ENCODE measurements at places on chromosomes 2 and 18.
A peak's percentile ranks its signal among the peaks of the same experiment; 100 is the strongest.

GRCh38 chr2:48855142-48855541 is 99.6 kb upstream of the LHCGR start:
- no peak overlapping the region for H3K27ac ChIP-seq
- no peaks in the 10 kb centered on the region for H3K4me1 ChIP-seq
- no peaks in the 10 kb centered on the region for H3K27me3 ChIP-seq
- H3K36me3 ChIP-seq = no peaks in the 10 kb centered on the region

DNA sequence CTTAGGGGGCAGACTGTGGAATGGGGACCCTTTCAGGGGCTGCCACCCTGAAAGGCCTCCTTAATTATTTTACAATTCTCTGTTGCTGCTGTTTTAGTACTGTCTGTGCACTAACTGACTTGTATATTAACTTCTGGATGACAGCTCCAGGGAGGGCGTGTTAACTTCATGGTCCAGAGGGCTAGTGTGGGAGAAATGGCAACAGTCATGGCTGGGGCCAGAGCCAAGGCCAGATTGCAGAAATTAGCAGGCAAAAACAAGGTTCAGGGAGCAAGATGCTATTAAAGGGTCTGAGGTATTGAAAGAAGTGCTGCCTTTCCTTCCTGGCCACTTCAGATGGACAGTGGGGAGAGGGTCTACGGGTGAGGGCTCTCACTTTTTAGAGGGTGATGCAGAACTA is 9.1 kb downstream of the WIPF1 start:
- H3K27me3 ChIP-seq = no peaks in the 10 kb centered on the region
- no peak overlapping the region for H3K27ac ChIP-seq
- peaks cover 16% of the 10 kb centered on the region for H3K4me1 ChIP-seq
- no peak for DNase-seq

DNA sequence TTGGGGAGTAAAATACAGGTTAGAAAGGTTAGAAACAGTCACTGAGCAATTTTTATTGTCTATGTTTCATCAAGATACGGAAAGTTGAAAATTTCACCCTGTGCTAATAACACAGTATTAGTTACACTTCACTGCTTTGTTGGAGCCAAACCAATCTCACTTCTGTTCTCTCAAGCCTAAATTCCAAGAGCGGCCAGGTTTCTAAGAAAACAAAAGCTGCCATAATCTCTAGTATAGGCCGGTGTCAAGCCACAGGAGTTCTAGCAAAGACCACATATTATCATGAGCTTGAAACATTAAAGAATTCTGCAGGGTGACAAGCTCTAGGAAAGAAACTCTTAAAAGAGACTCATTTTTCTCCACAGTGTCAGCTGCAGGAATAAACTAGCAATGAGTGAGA is 128.7 kb downstream of the TXNL1 start:
- DNase-seq = no peak
- no peaks in the 10 kb centered on the region for H3K27me3 ChIP-seq
- H3K27ac ChIP-seq = no peak overlapping the region
- H3K4me3 ChIP-seq = no peak overlapping the region
- H3K36me3 ChIP-seq = no peaks in the 10 kb centered on the region

- H3K4me3 ChIP-seq = no peak overlapping the region
- no peaks in the 10 kb centered on the region for H3K36me3 ChIP-seq
- peaks cover 21% of the 10 kb centered on the region for H3K4me1 ChIP-seq
- H3K27ac ChIP-seq = no peak overlapping the region
Measured at GRCh38 chr2:150482667-150483400, 4.6 kb downstream of the RND3 start.

DNA sequence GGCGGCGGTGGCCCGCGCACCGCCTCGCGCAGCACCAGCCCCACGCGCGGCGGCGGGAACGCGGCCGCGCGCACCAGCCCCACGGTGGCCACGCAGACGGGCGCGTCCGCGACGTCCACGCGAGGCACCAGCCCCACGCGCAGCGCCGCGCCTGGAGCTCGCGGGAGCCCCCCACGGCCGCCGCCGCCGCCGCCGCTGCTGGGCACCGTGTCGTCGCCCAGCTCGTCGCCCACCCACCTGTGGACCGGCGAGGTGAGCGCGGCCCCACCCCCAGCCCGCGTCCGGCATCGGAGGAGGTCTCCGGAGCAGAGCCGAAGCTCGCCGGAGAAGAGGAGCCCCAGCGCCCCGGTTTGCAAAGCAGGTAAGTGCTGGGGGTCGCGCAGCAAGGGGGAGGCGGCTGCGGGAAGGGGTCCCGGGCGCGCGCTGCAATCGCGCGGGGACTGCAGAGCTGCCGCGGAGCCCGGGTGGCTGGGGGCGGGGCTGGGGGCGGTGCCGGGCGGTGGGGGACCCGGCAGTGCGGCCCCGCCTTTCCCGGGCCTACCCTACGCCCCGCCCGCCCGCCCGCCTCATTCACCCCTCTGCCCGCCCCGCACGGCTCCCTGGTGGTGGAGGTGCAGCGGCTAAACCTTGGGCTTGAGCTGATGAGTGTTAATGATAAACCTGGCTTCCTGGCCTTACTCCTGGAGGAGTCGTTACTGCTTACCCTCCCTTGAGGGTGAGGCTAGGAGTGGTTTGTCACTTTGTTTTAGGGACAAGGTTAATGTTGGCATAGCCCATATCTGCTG is 851 bp downstream of the FAM117B start:
- H3K27me3 ChIP-seq = no peaks in the 10 kb centered on the region
- H3K36me3 ChIP-seq = no peaks in the 10 kb centered on the region
- H3K4me3 ChIP-seq = peak overlapping the region; percentile 94
- no peaks in the 10 kb centered on the region for H3K4me1 ChIP-seq
- peak overlapping the region; percentile 88 for H3K27ac ChIP-seq

DNA sequence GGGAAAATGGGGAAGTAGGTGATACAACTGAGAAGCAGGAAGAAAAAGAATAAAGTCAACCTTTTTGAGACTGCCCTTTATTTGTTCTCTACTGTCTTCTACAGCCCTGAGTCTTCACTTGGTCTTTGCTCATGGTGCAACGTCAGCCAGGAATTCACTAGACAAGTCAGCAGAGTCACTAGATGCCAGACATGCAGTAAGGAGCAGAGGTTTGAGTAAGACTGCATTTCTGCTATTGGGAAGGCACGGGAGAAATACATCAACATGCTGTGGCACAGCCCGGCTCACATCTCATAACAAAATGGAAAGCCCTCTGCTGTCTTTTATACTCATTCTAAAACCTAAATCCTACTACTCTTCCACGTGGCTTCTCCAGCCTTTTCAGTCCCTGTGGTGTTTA is 67.1 kb downstream of the PRELID3A start:
- no peaks in the 10 kb centered on the region for H3K27me3 ChIP-seq
- DNase-seq = no peak
- H3K36me3 ChIP-seq = no peaks in the 10 kb centered on the region
- no peak overlapping the region for H3K27ac ChIP-seq
- no peaks in the 10 kb centered on the region for H3K4me1 ChIP-seq
- no peak overlapping the region for H3K4me3 ChIP-seq

GRCh38 chr18:69308619-69309018 is 92.1 kb upstream of the DOK6 start:
- H3K27ac ChIP-seq = no peak overlapping the region
- H3K36me3 ChIP-seq = no peaks in the 10 kb centered on the region
- no peaks in the 10 kb centered on the region for H3K4me1 ChIP-seq

GRCh38 chr2:119494163-119494790 is 30.0 kb downstream of the SCTR start:
- H3K27me3 ChIP-seq = no peaks in the 10 kb centered on the region
- H3K36me3 ChIP-seq = no peaks in the 10 kb centered on the region
- no peak for DNase-seq
- peaks cover 5% of the 10 kb centered on the region for H3K4me1 ChIP-seq

GRCh38 chr18:58364876-58365528 is 263.9 kb downstream of the ALPK2 start:
- H3K27ac ChIP-seq = no peak overlapping the region
- no peaks in the 10 kb centered on the region for H3K36me3 ChIP-seq
- H3K4me3 ChIP-seq = no peak overlapping the region
- no peaks in the 10 kb centered on the region for H3K27me3 ChIP-seq
- no peak for DNase-seq
- H3K4me1 ChIP-seq = peaks cover 21% of the 10 kb centered on the region

DNA sequence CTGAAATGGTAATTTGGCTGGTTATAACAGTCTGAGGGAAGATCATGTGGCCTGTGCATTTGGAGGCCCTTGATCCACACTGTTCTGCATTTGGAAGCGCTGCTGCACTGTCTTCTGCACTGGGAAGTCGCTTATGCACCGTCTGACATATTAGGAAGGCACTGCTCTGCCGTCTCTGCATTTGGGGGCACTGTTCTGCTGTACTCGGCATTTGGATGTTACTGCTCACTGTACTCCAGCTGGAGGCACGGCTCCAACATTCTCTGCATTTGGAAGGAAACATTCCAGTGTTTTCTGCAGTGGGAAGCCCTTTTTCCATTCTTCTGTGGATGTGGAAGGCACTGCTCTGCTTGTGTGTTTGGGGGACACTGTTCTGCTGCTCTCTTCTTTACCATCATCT is 9.6 kb upstream of the PROM2 start:
- no peaks in the 10 kb centered on the region for H3K27me3 ChIP-seq
- H3K27ac ChIP-seq = no peak overlapping the region

DNA sequence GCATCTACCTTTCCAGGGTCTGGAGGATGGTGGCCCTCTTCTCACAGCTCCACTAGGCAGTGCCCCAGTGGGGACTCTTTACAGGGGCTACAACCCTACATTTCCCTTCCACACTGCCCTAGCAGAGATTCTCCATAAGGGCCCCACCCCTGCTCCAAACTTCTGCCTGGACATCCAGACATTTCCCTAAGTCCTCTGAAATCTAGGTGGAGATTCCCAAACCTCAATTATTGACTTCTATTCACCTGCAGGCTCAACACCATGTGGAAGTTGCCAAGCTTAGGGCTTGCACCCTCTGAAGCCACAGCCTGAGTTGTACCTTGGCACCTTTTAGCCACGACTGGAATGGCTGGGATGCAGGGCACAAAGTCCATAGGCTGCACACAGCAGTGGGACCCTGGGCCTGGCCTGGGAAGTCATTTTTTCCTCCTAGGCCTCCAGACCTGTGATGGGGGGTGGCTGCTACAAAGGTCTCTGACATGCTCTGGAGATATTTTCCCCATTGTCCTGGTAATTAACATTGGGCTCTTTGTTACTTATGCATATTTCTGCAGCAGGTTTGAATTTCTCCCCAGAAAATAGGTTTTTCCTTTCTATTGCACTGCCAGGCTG is 53.7 kb upstream of the ST3GAL5 start:
- H3K4me3 ChIP-seq = no peak overlapping the region
- no peak overlapping the region for H3K27ac ChIP-seq
- H3K36me3 ChIP-seq = no peaks in the 10 kb centered on the region
- no peaks in the 10 kb centered on the region for H3K27me3 ChIP-seq

DNA sequence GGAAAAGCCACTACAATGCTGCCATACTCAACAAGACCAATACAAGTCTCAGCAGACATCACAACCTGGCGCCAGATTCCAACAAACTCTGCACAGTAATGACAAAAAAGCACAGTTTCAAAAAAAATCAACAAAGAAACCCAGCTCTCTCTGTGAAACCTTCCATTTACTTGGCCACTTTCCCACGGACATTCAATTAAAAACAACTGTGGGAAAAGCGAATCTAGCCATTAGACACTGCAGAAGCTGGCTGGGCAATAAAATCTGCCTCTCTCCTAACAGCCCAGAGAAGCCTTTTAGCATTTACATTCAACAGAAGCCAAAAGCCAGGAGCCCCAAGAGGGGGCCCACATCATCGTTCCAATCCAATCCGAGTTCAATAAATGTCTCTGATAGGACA is 128.9 kb downstream of the HDAC4 start:
- peaks cover 63% of the 10 kb centered on the region for H3K4me1 ChIP-seq
- no peaks in the 10 kb centered on the region for H3K36me3 ChIP-seq
- no peak overlapping the region for H3K27ac ChIP-seq
- H3K4me3 ChIP-seq = no peak overlapping the region

GRCh38 chr2:74530239-74531187 is 780 bp downstream of the HTRA2 start:
- peak overlapping the region; percentile 91 for H3K27ac ChIP-seq
- peaks cover 30% of the 10 kb centered on the region for H3K36me3 ChIP-seq
- DNase-seq = peak; percentile 42
- no peaks in the 10 kb centered on the region for H3K27me3 ChIP-seq
- H3K4me1 ChIP-seq = peaks cover 16% of the 10 kb centered on the region
- peak overlapping the region; percentile 97 for H3K4me3 ChIP-seq

DNA sequence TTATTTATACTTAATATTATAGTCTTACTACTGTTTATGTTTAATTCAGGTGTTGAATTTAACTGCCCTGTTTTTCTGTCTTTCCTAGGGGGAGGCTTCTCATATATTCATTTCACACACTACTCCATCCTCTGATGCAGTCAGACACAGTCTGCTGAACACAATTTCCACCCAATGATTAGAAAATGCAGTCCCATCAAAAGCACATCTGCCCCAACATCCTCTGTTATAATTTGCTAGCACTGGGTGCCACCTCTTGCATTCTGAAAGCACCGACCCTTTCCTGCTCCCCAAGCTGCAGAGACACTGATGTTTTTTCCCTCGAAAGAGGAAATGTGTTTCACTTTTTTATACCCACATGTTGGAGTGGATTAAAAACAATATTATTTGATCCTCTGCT is 474.7 kb downstream of the PID1 start:
- no peaks in the 10 kb centered on the region for H3K27me3 ChIP-seq
- no peaks in the 10 kb centered on the region for H3K4me1 ChIP-seq
- no peak overlapping the region for H3K4me3 ChIP-seq

DNA sequence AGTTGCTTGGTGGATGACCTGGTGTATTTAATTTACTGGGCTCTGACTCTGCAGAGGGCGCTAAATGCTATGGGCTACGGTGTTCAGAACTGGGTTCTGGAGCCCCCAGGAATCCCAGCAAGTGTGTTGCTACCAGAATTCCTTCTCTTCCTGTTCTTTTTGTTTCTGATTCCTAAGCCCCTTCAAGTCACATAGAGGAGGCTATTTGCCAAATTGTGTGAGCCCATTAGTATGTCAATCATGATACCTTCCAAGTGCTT is 358.2 kb upstream of the SPRED2 start:
- H3K4me1 ChIP-seq = peaks cover 38% of the 10 kb centered on the region
- no peaks in the 10 kb centered on the region for H3K27me3 ChIP-seq
- H3K4me3 ChIP-seq = no peak overlapping the region
- H3K36me3 ChIP-seq = no peaks in the 10 kb centered on the region
- peak overlapping the region; percentile 74 for H3K27ac ChIP-seq
